ENCODE measurements at places on chromosomes 7 and 10.

DNA sequence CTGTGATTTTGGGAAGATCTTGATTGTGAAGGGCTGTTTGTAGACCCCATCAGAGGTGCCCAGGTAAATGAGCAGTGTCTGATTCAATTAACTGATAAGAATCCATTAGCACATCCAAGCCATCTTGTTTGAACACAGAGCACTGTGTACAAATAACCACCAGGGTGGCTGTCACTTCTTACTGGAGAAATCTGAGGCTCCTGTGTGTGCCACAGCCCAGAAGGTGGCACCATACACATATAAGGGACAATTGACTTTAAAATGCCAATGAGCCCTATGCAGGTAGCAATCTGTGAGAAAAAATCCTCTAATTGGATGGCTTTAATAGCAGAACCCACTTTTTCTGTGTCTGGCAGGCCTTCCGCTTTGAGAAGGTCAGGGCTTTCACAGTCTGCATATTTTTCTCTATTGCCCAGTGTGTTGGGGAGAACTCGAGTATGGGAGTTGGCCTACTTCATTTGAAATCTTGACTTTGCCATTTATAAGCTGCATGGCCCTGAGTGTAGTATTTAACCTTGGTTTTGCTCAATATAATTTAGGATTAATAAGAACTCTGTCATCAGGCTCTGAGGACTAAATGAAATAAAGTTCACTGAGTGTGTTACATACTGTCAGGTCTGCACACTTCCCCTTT, 517.4 kb downstream of the CCSER2 start:
- no peak for DNase-seq

- DNase-seq: no peak
Measured at GRCh38 chr10:51705774-51706173, 6.4 kb upstream of the CSTF2T start.

DNA sequence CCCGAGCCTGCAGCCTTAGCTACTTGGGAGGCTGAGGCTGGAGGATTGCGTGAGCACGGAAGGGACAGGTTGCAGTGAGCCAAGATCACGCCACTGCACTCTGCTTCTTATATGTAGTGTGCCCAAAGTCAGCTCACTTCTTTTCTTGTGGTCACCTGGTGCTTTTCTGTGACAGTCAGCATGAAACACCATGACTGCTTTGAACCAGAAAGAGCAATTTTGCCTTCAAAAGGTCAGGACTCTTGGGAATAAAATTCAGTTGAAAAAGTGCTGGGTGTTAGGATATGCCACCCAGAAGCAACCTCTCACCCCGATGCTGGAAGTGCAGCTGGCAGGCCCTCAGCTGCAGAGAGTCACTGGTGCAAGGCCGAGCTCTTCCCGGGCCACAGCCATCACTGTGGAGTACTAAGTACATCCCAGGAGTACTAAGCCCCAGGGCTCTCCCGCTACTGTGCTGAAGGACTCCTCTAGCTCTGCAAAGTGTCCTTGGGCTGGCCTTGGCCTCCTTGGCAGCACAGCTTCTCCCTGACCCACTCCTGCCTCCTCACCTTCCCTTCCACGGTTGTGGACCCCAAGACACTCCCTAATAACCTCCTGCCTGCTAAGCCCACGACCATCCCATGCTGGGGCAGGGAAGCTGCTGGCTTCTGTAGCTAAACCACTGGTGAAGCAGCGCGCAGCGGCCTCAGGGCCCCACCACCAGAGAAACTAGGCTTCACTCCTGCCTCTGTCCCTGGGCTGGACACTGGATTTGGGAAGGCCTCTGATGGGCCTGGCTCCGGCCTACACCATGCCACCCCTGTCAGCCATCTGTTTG, 17.6 kb upstream of the GDI2 start:
- DNase-seq: no peak

DNA sequence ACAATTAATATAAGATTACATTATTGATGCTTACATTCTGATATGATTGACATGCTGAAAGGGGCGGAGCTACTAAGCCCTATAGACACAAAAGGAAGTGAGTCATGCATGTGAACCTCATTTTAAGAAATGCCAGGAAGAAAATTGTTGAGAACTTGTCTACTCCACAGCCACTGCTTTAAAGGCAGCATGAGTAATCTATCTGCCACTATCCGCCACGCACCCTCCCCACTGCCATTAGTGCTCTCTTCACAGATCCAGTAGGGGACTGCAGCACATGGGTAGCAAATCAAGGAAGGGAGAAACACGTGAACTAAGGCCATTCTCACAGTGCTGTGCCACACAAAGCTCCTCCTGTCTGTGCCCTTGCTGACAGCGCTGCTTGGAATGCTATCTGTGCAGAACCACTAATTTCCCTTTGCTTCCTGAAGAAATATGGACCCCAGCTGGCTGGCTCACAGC, 524.8 kb downstream of the GRM8 start:
- no peak for DNase-seq

DNA sequence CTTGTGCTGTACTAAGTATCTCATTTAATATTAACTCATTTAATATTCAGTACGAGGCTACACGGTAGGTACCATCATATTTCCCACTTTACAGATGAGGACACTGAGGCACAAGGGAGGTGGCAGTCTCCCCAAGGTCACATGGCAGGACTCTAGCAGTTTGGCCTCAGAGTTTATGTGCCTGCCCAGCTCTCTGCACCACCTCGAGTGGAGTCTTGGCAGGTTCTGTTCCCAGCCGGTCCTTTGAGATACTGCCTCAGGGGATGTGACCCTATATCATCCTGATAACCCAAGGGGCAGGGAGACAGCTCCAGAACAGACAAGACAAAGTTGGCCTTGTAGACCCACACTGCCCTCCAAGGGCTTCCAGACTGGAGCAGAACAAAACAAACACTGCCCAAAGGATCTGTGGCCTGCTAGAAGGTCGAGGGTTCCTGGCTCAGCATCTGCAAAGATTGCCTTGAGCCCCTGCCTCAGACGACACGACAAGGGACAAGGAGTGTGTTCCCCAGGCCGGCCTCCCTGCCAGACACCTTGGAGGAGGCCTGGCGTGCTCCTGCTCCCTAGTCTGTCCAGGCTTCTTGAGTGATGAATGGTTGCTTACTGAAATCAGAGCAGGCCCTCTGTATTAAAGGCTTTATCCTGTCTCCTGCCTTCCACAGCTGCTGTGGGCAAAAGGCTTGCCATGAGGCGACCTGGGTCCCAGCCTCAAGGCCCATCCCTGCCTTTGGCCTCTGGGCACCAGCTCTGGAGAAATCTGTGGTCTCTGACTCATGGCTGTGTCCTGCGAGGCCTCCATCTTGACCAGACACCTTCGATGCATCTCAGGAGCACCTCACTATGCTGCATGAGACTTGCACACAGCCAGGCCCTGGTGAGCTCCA, 3.9 kb upstream of the PWWP2B start:
- DNase-seq: no peak

- no peak for DNase-seq
Measured at GRCh38 chr10:21488957-21489446, 36.5 kb downstream of the SKIDA1 start.

DNA sequence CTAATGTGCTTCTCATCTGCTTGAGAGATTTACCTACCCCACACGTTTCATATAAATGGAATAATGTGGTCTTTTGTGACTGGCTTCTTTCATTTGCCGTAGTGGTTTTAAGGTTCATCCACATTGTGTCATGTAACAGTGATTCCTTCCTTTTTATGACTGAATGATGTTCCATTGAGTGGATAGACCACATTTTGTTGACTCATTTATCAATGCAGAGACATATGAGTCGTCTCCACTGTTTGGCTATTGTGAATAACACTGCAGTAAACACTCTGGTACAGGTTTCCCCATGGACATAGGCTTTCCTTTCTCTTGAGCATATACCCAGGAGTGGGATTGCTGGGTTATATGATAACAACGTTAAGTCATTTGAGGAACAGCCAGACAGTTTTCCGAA, 2.0 kb upstream of the AOC1 start:
- no peak for DNase-seq

GRCh38 chr10:102761981-102762380, 18.2 kb downstream of the WBP1L start:
- DNase-seq: no peak

GRCh38 chr7:50552921-50553320, 12.3 kb downstream of the DDC start:
- no peak for DNase-seq

DNA sequence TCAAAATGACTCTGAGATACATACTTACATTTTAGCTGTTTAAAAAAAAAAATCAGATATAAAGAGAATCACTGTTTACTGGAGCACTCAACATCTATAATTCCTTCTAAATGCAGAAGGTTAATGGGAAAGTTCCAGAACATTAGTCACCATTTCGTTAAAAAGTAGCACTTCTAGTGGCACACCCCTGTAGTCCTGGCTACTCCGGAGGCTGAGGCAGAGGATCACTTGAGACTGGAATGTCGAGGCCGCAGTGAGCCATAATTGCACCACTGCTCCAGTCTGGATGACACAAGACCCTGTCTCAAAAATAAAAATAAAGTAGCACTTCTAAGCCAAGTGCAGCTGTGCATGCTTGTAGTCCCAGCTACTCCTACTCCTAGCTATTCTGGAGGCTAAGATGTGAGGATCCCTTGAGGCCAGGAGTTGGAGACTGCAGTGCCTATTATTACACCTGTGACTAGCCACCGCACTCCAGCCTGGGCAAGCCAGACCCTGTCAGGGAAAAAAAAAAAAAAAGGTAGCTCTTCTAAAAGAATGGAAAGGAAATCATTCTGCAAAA, 2.2 kb downstream of the FGFBP3 start:
- no peak for DNase-seq

DNA sequence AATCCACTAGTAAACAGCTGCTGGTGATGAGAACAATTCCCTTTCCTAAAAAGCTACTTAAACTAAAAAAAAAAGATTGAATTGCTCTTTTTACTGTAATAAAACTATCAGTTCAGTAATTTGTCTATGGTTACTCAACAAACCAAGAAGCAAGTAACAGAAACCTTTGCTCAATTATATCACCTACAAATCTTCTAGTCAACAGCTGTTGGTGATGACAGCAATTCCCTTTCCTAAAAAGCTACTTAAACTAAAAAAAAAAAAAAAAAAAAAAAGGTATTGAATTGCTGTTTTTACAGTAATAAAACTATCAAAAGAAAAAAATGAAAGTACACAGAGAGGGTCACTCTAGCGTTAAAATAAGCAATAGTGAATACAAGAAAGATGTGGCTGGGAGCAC, 158.1 kb downstream of the CTNNA3 start:
- no peak for DNase-seq

DNA sequence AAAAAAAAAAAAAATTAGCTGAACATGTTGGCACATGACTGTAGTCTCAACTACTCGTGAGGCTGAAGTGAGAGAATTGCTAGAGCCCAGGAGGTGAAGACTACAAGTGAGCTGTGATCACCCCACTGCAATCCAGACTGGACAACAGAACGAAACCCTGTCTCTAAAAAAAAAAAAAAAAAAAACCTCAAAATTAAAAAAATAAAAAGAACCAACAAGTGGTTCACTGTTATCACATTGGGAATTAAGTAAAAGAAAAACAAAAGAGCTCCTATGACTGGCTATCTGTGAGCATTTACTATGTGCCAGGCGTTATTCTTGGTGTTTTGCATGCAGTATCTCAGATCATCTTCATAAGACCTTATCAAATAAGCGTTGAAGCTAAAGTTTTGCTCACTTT, 66.0 kb downstream of the ANLN start:
- DNase-seq: no peak

DNA sequence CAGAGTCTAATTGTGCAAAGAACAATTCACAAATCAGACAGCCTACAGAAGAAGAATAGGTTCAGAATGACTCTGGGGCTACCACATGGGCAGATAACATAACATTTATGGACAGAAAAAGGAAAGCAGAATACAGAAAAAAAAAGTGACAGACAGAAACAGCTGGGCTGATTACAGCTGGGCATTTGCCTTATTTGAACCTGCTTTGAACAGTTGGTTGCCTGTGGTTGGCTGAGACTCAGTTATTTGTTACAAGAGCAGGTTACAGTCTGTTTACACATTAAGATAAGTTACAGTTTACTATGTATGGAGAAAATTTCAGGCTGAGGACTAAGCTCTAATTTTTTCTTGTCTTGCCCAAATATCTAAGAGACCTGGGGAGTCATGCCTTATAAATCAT, 327.2 kb downstream of the GALNT17 start:
- no peak for DNase-seq
